Activated naive CD4-positive, alpha-beta T cell treated with anti-CD3 and anti-CD28 coated beads, Interleukin-2, amount 50 U/mL, for 16 hours (primary cell): ENCODE measurements at places on chromosomes 2 and 18.

GRCh38 chr18:70151614-70152013 is 53.9 kb downstream of the RTTN start:
- DNase-seq: no peak

GRCh38 chr2:119821266-119821665 is 61.5 kb downstream of the PTPN4 start:
- peak; percentile 22 for DNase-seq

- no peak for DNase-seq
Observed at GRCh38 chr2:42368817-42369531, 8.0 kb upstream of the COX7A2L start.

DNA sequence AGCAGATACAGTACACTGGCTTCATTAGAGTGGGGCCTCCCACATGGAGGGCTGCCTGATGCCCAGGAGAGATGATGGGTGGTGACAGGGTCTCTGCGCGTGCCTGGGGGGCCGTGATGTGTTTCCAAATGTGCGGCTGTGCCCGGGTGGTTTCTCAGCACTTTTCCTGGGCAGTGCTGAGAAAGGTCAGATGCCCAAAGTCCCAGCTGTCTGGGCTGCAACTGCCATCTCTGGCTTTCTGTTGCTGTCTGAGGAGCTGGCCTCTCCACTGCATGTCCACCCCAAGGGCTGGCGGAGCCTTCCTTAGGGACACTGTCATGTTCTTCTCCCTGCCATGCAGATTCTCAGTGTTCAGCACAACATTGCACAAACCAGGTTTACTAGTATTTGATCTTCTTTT is 62.7 kb upstream of the NFATC1 start:
- no peak for DNase-seq

DNA sequence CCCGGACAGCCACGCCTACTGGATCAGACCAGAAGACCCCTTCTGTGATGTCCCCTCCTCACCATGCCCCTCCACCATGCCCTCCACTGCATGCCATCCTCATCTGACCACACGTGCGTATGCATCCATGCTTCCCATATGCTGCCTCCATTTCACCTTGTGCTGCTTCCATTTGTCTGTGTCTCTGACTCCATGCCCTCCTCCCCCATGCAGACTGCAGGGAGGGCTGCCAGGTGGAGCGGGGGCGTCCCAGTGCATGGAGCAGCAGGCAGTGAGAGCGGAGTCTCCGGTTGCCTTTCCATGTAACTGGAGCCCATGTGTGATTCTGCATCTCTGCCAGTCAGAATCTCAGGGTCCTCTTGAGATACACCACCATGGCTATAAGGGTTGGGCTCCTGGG is 52.6 kb downstream of the COA5 start:
- DNase-seq: no peak

GRCh38 chr2:218880859-218881594 is 375 bp downstream of the WNT10A start:
- DNase-seq: no peak

DNA sequence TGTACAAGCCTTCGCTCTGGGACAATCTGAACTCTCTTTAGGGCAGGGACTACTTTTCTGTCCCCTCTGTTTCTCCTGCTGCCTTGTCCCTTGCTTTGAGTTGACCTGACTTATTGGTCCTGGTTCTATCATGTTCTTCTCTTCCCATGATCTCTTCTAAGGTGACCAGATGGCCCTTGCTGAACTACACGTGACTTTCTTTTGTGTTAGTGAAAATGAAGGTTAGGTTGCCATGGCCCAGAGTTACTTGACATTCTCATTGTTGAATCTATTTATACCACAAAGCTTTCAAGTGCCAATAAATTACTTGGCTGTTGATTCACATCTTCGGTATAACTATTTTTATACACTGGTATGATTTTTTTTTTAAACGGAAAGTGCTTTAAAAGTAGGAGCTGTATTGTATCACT is 24.4 kb downstream of the MRPL33 start:
- DNase-seq: no peak

- DNase-seq: no peak
Observed at GRCh38 chr2:64478502-64479230, 24.7 kb downstream of the LGALSL start.

GRCh38 chr2:201432621-201433393 is 18.5 kb downstream of the TRAK2 start:
- no peak for DNase-seq

- no peak for DNase-seq
Observed at GRCh38 chr2:201484805-201485204, 33.3 kb downstream of the STRADB start.
